ENCODE measurements at places on chromosomes 4 and X.

DNA sequence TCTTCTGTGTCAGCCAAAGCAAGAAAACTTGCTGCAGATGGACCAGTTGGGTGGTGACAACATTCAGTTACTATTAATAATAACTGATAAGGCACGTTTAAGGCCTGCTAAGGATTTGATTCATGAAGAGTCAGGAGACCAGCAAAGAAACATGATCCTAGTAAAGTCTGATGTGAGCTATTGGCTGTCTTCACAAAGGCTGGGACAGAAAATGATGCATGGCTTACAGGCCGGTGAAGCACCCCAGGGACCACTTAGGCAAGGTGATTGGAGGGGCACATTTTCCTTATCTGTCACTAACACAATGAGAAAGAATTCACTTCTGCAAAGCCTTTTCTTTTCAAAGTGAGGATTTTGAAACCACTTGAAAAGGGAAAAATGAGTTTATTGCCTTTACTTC, 65.4 kb upstream of the TRPC3 start:
- no peak for DNase-seq

DNA sequence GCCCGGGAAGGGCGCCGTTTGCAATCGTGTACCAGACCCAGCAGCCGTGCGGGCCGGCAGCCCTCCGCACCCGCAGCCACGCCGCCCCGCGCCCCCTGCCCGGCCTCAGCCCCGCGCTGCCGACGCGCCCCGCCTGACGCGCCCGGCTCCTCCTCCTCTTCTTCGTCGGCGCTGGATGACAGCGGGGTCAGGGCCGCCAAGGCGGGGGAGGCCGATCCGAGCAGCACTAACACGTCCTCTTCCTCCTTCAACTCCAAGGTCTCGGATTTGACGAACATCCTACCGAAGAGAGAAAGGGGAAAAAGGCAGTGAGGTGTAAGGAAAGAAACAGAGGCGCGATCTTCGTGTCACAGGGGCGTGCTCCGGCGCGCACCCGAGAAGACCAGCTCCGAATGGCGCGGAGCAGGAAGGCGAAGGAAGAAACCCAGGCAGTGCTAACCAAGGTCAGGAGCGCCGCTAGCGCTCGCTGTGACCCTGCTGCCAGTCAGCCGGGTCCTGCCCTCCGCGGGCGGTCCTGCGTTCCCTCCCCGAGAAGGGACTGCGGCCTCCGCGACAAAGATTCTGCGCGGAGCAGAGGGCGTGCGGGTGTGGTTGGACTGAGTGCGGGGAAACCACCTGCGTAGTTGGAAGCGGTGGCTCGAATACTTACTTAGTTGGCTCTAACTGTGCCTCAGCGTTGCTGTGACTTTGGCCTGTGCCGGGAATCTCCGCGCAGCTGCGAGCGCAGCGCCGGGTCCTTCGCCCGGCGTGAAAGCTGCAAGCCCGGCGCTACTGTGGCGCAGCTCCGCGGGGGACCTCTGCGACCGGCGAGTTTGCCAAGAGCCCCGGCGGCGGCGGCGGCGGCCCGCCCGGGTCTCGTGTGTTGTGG, 548 bp downstream of the NEUROG2 start:
- no peak for DNase-seq

DNA sequence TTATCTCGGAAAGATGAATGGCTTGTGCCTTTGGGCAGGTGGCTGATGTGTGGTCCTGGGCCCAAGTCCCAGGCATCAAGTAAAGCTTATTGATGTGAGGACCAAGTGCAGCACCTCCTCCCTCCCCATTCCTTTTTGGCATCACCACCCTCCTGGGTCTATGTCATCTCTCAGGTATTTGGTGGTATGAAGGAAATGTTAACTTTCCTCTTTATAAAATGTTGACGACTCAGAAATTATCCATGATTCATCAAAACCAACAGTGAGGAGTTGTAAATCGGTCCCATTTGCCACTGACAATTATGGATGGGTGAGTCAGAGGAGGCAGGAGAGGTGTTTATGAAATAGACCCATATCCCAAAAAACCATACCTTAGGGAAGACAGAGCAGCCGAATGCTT, 229.4 kb upstream of the GATB start:
- DNase-seq = no peak

GRCh38 chrX:53244610-53245009, 19.6 kb upstream of the KDM5C start:
- no peak for DNase-seq

GRCh38 chr4:173486714-173487392, 43.2 kb downstream of the HAND2 start:
- no peak for DNase-seq

DNA sequence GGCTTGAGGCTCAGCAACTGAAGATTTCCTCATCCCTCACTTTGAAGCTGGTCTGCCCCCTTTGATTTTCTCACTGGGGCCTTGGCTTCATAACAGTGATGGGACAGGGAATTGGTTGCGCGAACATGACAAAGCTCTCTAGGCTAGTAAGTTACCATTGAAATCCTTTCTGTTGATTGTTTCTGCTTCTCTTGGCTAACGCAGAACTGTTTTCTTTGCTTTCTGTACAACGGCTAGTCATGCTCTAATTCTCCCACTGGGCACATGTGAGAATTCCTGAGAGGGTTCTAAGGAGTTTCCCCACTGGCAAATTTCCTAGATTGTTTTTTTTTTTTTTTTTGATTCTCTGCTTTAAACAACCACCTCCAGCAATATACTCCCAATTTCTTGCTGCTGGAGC, 738.6 kb downstream of the PCDH7 start:
- no peak for DNase-seq

GRCh38 chrX:54358424-54359211, 772 bp upstream of the WNK3 start:
- DNase-seq = no peak

GRCh38 chrX:140766024-140766611, 56.6 kb downstream of the LINC00632 start:
- DNase-seq = peak; percentile 3

GRCh38 chr4:2296631-2297601, 35.0 kb upstream of the MXD4 start:
- DNase-seq = no peak

GRCh38 chr4:185128272-185129119, 14.6 kb upstream of the SLC25A4 start:
- no peak for DNase-seq

DNA sequence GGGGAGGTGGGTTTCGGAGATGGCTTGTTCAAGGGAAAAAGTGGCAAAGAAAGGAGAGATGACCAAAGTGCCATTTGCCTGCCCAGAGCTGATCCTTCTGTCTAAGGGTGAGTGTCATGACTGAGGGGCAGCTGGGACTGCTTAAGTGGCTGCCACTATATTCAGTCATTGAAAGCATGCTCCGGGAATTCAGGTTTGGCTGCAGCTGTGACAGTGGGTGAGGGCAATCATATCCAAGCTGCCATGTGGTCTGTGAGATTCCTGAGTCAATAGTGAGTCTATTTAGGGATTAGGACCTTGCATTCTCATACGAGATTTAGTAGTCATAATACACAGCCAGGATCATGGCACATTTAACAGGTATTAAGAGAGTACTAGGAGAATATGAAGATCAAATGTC, 138.8 kb upstream of the BANK1 start:
- DNase-seq = no peak
